AML-193 (cell line): ENCODE measurements at places on chromosomes 5 and 9.

DNA sequence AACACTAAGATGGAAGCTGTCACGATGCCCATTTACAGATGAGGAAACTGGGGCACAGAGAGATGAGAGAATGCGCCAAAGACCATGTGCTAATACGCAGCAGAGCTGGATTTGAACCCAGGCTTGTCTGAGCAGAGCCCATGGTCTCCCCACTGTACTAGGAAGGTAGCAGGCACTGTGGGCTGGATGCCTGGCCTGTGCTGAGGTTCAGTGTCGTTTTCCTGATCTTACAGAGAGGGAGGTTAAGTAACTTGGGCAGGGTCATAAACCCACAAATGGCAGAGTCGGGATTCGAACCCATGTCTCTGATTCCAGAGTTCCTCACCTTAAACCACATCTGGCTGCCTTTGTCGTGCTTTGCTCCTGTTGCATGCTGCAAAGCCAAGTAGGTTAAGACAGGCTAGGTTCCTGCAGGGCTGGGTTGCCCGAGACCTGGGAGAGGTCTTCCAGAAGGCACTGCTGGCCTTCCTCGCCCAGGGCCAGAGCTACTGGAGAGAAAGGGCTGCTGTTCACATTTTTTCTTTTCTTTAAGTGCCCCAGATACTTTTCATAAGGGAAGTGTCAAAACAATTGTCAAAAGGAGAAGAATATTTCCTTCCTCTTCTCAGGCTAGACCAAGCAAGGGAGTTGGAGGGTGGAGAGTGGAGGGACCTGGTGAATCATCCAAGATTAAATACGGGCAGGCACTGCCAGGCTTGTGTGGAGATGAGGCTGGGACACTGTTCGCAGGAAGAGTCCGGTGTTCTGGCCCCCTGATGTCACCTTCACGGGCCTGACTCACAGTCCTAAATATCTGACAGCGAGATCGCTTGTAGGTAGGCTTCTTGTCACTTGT lies 3.2 kb downstream of the NEK6 start:
- peak; percentile 94 for DNase-seq

DNA sequence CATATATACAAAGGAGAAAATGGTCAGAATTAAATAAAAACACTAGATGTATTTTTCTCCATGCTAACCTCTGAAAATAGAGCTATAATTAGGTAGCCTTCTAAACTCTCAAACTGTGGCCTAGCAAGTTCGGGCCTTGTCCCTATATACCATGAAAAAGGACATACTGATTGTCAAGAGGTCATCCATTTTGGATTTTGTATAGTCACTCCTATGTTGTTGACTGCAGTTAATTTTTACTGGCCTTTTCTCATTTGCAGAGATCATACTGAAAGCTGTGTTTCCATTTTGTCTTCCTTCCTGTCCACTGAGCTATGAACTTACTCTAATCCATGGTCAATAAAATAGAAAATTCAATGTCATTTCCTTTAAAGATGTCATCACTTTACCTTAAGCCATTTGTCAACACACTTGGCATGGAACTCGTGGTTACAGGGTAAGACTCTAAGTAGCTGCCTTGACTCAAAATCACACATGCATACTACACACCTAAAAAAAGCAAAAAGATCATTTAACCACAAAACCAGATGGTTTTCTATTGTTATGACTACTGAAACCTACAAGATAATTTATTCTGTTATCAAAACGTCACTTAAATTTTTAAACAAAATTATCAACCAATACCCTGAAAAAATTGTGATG lies 58.0 kb downstream of the RNF38 start:
- no peak for DNase-seq

- DNase-seq, result no peak
Observed at GRCh38 chr9:93184432-93185265, 710 bp downstream of the WNK2 start.

DNA sequence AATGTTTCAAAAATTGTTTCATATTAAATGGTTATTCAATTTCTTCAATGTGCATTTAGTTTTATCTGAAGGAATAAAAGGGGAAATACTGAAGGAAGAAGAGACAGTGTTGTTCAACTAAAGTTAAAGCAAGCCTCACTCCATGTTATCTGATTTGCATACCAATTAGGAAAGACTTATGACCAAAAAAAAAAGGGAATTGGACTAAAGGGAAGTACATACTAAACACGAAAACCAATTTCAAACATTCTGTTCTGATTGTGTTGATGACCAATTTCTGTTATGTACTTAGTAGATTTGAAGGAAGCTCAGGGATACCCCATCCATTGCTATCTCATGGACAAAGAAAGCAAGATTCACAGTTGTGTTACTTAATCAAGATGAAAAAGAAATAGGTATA lies 4.9 kb upstream of the GAPT start:
- peak; percentile 20 for DNase-seq

DNA sequence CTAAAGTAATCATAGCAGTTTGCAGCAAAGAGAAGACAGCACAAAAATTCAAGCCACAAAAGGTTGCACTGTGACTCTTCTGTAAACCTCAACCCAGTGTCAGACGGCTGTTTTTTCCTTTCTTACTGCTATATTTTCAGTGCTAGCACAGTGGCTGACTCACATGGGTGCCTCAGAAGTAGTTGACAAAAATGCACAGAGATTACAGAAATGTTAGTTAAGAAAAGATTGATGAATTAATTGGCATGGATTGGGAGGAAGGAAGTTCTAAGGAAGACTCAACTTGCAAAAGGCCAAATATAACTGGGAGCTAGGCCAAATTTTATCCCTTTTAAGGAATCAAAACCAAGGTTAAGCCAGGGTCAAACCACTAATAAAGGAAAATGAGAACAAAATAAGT lies 43.7 kb upstream of the ITGA1 start:
- DNase-seq, result no peak

GRCh38 chr9:89225991-89226471 lies 47.4 kb upstream of the SHC3 start:
- DNase-seq, result no peak

GRCh38 chr9:4987961-4988421 lies 2.9 kb downstream of the JAK2 start:
- DNase-seq, result peak; percentile 74

DNA sequence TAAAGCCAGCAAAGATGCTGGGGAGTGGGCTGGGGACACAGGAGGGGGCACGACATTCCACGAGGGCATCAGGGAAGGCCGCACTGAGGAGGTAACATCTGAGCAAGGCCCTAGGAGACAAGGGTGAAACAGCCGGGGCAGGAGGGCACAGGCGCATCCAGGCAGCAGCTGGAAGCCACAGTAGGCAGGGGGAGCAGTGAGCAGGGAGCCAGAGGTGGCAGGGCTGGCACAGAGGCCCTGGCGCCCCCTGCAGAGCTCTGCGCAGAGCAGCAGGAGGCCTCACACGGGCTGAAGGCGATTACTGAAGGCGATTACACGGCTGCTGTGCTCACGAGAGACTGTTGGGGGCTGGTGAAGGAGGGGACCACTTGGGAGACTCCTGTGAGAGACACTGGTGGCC lies 15.4 kb downstream of the LMAN2 start:
- peak; percentile 66 for DNase-seq

DNA sequence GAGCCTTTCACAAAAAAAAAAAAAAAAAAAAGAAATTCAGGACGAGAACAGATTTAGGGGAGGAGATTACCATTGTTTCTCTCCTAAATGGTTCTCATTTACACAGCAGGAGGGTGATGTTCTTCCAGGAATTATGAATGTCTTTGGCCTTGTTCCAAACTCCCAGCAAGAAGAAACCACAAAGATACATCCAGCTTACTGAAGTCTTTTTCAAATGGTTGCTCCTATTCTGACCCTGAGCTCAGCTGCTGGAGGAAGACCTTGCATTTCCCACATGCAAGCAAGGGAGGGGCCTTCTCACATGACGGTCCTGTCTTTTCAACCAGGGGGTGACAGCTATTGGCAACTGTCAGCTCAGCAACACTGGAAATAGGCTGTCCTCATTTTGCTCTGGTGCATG lies 203.0 kb upstream of the VLDLR start:
- DNase-seq, result no peak

- DNase-seq, result no peak
Observed at GRCh38 chr5:77356740-77357139, 135.4 kb downstream of the WDR41 start.

- peak; percentile 33 for DNase-seq
Observed at GRCh38 chr9:15416880-15417279, 5.8 kb upstream of the SNAPC3 start.

DNA sequence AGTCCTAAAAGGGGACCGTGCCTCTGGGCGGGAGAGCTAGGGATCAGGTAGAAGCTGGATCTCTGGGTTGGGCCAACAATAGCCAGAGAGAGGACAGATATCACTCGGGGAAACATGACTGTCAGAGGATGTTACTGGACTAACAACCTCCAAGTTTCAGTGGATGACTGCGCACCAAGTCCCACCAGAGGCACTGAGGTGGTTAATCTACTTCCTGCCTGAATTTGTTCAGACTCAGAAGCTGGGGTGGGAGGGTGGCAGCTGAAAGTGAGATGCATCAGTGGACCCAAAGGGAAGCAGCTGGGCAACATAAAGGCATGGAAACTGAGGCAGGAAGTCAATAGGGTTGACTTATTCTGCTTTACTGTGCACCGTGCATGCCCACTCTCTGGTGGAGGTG lies 130.1 kb upstream of the SLC44A1 start:
- no peak for DNase-seq

GRCh38 chr5:169052207-169052606 lies 248.7 kb downstream of the SLIT3 start:
- DNase-seq, result no peak

GRCh38 chr5:64923151-64923685 lies 154.5 kb downstream of the CWC27 start:
- DNase-seq, result no peak

DNA sequence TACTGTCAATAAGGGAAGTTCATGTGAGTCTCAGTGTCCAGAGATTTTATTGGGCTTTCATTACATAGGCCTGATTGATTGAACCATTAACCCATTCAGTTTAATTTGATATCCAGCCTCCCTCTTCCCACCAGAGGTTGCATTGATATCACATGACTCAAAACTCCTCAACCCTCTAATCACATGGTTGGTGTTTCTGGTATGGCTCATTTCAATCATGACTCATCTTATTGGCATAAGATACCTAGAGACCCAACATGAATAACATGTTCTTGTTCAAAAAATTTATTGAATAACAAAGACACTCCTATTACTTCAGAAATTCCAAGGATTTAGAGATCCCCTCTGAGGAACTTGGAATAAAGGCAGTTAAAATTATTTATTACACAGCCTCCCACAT lies 982.2 kb downstream of the TLE1 start:
- DNase-seq, result no peak

DNA sequence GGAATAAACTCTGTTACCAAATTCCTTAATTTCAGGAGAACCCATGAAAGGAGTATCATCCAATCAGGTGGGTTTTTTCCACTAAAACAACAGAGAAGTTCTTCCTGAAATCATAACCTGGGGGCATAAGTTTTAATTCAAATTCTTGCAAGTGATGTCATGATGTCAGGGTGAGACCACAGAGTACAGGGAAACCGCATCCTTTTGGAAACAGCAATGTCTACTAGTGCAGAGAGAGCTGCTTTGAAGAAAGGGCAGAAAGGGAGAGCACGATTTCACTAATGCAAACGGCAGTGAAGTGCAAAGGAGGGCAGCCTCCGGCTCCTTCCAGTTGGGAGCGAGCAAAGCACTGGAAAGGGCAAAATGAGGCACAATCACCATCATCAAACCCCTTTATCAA lies 20.6 kb upstream of the CMBL start:
- DNase-seq, result no peak

GRCh38 chr9:90985631-90986030 lies 184.0 kb downstream of the SYK start:
- no peak for DNase-seq

DNA sequence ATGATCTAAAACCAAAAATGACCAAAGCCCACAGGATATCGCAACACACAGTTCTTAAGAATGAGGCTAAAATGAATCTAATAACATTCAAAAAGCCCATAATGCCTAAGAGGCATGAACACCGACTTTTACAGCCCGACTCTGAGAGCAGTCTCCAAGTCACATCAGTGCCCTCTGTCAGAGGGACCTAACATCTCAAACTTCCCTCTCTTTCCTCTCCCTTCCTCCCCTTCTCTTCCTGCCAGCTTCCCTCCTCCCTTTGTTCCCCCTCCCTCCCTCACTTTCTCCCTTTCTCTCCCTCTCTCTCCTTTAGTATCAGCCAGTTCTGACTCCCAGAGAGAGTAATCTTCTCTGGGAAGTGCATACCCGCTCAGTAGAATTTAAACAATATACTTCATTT lies 154.4 kb downstream of the GLIS3 start:
- DNase-seq, result no peak

- no peak for DNase-seq
Observed at GRCh38 chr5:140925806-140926442, at the start of gene PCDHAC1. PCDHAC1 (plus strand) TSS chr5:140926299; CDS start chr5:140926893, 594 bp downstream.

- no peak for DNase-seq
Observed at GRCh38 chr5:135004376-135004775, 29.7 kb downstream of the PITX1 start.

- no peak for DNase-seq
Observed at GRCh38 chr5:138542180-138542955, 668 bp downstream of the ETF1 start.

DNA sequence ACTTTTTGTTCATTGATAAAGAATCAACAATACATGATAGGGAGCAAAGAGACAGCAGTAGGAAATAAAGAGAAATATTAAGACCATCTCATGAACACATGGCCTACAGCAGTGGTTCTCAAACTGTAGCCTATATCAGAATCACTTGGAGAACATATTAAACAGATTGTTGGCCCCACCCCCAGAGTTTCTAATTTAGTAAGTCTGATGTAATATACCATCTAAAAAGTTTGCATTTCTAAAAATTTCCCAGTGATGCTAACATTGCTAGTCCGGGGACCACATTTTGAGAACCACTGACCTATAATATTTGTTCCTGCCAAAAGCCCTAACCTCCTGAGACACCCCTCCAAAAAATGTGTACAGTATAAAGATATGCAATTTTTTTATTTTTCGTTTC lies 306.2 kb upstream of the NREP start:
- no peak for DNase-seq

DNA sequence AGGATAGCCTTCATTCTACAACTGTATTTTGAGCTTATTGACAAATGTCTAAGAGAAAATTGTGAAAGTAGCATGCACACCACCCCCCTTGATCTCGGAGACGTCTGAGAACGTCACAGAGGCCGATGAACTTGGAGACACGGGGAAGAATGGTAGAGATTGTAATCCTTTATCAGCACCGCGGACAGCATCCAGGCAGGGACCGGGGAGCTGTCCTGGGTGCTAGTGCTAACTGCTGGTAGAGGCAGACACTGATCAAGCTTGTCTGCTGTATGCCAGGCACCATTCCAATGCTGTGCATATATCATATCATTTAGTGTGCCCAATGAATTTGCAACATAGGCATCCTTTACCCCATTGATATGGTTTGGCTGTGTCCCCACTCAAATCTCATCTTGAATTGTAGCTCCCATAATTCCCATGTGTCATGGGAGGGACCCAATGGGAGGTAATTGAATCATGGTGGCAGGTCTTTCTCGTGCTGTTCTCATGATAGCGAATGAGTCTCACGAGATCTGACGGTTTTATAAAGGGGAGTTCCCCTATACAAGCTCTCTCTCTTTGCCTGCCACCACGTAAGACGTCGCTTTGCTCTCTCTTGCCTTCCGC lies 98.8 kb downstream of the LHX2 start:
- DNase-seq, result peak; percentile 58
